ENCODE measurements at places on chromosomes 11 and 22.

- no peak for DNase-seq
Observed at GRCh38 chr11:93059117-93059957, 89.9 kb downstream of the MTNR1B start.

- no peak for DNase-seq
Observed at GRCh38 chr22:24370401-24370800, 57.0 kb upstream of the ADORA2A start.

- DNase-seq: no peak
Observed at GRCh38 chr11:111417766-111418435, 38.8 kb upstream of the POU2AF1 start.

- DNase-seq: peak; percentile 44
Observed at GRCh38 chr11:14908214-14908880, 16.3 kb upstream of the CYP2R1 start.

GRCh38 chr11:36156161-36156816, 132.9 kb downstream of the COMMD9 start:
- no peak for DNase-seq

DNA sequence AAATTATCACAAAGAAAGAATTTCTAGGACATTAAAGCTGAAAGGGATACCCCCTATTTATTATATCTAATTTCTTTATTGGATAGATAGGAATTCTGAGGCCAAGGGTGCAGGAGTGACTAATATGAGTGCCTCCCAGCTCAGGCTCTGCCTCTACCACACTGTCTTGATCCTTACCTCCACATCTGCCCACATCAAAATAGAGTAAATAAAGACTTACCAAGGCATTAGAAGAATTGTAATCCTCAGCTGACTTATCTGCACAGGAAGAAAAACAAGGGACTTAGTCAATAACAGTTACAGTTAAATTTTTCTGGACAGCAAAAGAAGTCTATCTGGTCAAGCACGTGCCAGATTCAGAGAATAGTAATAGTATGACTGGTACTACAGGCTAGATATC, 72.6 kb upstream of the GDPD4 start:
- no peak for DNase-seq

DNA sequence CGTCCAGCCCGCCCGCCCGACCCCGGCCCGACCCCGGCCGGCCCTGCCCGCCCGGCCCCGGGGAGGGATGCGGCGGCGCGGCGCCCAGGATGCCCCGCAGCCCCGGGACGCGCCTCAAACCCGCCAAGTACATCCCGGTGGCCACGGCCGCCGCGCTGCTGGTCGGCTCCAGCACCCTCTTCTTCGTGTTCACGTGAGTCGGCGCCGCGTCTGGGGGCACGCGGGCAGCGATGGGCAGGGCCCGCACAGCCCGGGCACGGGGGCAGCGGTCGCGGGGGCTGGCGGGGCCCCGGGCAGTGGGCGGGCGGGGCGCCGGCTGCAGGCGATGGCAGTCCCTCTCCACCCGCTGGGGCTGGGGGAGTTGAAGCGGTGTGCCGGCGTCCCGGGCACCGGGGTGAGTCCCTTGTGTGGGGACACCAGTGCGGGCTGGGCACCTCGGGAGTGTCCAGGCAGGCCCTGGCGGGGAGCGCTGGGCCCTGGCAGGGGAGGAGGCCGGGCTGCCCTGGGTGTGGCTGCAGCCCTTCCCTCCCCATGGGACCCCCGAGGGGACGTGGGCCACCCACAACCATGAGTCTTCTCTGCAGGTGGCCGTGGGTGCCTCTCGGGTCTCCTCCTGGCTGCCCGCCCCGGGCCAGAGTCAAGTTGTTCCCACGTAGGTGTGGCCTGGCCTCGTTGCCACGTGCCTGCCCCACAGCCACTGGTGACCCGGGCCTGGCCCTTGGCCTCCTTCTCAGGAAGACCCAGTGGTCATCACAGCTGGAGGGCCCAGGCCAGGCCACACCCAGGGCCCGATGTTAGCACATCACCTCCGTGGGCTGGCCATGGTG, 468 bp downstream of the ZDHHC8 start:
- DNase-seq: no peak

- peak; percentile 98 for DNase-seq
Observed at GRCh38 chr11:71947498-71947897, 18.7 kb downstream of the RNF121 start.

GRCh38 chr11:72595292-72595684, 78.9 kb downstream of the PDE2A start:
- no peak for DNase-seq

DNA sequence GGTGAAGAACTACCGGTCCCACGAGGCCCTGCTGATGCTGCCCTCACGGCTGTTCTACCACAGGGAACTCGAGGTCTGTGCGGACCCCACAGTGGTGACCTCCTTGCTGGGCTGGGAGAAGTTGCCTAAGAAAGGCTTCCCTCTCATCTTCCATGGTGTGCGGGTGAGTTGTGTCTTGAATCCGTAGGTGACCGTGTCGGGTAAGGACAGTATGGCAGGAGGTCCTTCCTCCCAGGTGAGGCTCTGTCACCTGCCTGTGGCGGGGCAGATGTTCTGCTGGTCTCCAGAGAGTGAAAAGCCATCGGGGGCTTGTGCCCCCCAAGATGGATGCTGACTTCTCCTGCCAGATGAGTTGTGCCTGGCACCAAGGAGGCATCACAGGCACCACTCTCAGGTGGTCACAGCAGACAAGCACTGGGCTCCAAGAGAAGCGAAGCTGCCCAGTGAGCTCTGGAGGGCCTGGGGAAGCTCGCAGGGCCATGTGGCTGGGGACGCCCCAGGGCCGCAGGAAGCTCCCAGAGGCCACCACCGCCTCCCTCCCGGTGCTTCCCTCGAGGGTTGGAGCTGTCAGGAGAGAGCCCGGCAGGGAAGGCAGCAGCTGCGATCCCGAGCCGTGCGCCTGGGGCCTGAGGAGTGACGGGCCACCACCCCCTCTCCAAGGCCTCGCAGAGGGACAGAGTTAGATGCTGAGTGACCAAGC, 17.3 kb upstream of the PANX2 start:
- no peak for DNase-seq

GRCh38 chr11:112408517-112408916, 147.9 kb upstream of the PLET1 start:
- DNase-seq: no peak

DNA sequence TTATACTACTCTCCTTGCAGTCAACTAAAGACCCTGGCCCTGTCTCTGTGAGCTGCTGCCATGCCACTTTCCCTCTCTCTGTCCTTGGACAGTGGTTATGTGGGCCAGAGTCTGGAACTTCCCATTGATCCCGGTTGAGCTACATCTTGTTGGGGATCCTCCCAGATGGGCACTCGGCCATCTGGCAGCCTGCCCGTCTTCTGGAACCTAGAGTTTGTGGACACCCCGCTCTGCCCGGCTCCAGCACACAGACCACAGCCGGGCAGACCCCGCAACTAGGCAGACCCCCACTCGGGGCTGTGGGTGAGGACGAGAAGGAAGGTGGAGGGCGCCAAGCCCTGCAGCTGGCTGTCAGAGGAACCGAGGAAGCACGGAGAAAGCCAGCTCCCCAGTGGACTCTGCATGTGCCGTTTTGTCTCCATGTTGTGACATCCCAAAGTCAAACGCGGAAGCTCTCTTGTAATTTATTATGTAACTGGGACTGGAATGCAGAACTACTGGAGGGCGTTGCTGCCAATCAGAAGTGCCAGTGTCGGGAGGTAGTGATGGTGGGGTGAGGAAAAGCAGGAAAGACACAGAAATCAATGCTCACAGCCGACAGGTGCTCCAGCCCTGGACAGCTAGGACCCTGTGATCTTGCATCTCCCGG, 207.7 kb downstream of the CEP164 start:
- DNase-seq: no peak

DNA sequence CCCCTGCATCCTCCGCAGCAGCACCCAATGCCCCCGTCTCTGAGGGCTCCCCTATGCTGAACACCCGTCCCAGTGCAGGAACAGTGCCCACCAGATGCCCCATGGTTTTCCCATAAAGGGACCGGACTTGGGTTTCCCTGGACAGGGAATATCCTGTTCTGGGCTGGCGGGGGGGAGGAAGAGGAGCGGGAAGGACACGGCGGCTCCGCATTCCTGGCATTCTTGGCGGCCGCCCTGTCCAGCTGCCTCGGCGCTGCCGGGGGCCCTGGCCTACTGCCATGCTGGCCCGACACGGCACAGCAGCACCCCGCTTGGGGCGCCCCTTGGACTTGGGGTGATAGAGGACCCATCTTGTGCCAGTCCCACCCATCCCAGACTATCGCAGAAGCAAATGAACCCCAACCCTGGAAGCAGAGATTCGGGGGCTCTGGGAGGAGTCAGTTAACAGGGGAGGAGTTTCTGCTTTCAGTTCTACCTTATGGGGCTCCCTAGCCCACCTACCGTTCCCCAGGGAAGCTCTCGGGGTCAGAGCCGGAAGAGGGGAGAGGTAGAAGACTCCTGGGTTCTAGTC, 23.7 kb upstream of the CBX7 start:
- peak; percentile 72 for DNase-seq

- DNase-seq: no peak
Observed at GRCh38 chr11:35725885-35726284, 63.3 kb downstream of the TRIM44 start.

DNA sequence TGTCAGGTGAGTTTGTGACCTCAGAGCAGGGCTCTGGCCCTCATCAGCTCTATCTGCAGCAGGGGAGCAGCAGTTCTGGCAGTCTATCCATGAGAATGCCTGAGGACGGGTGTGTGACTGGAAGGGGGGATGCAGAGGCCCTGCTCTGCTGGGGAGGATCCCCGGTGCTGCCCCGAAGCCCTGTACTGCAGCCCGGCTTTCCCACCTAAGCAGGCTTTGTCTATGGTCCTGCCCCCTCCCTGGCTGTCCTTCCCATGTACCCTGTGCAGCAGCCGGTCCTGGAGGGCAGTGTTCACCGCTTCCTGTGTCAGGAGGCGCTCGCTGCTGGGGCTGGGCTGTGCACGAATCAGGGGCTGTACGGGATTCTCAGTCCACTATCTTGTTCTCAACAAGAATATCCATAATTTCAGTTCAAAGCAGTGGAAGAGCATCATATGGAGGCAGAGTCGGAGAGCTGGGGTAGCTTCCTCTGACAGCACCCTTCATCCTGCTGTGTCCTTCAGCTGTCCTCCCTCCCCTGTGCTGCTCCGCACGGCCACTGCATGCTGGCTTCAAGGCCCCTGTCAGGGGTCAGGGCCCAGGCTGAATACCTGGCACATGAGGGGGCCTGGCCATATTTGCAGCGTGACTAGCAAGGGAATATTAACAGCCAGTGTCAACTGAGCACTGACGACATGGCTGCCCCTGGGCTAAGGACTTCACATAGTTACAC, 125.2 kb downstream of the CTTN start:
- DNase-seq: no peak

DNA sequence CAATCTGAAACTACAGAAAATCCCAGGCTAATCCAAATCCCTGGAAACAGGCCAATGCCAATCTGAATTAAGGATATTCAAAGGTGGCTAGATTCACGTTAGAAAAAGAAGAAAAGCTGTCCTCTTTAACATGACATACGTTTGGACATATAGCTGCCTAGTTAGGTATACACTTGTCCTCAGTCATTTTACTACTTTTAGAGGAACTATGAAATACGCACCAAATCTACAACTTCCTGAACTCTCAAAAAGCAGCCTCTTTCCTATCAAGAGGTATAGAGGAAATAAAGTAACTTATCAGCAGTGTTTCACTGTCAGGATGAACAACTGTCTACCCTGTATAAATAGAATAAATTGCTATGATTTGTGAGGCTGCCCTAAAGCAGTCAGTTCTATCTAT, 24.0 kb downstream of the KMT5B start:
- no peak for DNase-seq

GRCh38 chr22:29787371-29787980, 20.3 kb downstream of the UQCR10 start:
- DNase-seq: peak; percentile 59

- DNase-seq: no peak
Observed at GRCh38 chr11:119578521-119579191, 150.3 kb downstream of the NECTIN1 start.

DNA sequence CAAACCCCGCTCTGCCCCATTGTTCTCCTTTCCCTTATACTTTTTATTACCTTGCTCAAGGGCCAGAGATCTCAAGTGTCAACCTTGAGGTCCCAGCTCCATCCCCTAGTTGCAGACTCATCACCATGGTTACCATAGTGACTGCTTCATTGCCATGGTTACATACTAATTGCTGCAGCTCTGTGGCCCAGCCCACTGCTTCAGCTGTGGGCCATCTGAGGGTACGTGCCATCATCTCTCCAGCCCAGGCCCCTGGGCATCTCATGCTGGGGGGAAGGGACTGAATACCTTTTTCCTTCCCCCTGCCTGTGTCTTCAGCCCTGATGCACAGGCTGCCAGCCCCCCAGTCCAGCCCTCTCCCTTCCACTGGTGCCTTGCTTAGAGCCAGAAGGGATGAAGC, 22.2 kb downstream of the TREH start:
- DNase-seq: no peak

DNA sequence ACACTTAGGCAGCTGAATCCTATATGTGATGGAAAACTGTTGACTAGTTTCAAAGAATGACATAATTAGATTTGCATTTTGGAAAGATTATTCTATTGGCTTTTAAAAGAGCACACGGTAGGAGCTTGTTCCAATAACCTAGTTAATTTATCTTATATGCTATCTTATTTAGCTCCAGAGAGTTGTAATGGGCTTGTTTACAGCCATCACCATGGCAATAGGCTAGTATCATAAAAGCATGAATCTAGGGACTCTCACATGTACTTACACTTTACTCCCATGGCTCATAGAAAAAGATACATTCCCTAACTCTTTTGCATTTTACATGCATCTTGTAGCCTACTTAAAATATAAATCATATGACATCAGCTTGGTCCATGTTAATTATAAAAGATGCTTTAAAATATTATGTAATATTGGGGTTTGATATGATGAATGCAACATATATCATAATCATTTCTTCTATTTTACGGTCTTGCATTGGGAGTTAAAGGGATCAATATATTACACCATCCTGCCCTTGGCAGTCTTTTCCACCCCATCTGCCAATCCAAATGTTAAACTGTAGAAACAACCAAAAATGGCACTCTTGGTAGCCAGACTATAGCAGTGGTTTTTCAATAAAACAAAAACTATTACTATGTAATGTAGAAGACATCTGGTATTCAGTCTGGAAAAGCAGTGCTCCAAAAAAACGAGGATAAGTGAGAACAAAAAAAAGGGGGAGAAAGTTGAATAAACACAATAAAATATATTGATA, 2254.0 kb downstream of the LRRC4C start:
- DNase-seq: no peak

DNA sequence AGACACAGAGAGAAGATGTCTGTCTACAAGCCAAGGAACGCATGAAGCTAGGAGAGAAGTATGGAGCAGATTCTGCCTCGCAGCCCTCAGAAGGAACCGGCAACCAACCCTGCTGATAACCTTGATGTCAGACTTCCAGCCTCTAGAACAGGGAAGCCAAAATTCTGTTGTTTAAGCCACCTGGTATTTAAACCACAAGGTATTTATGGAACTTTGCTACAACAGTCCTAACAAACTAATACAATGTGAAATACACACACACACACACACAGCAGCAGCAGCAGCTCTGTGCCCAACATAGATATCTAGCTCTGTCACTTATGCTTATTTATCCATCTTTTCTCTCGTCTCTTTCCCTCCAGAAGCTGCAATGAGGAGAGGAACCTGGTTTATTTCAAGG, 400.0 kb downstream of the ETS1 start:
- DNase-seq: no peak

- peak; percentile 92 for DNase-seq
Observed at GRCh38 chr22:46754110-46754799, 8.2 kb upstream of the TBC1D22A start.

All from HepG2 (cell line).